ENCODE measurements at places on chromosomes 5 and 9. TPM values are rescaled to one million over a fixed set of nuclear protein-coding genes. Genes with fewer than 3 reads are reported as not detected.

The DDX4 gene
- 0.29 TPM for polyA plus RNA-seq

The DIMT1 gene
- polyA plus RNA-seq: 23.9 TPM

The DIPK1B gene
- 16.5 TPM for polyA plus RNA-seq

The ABCA2 gene
- polyA plus RNA-seq: 28.9 TPM

The TUT7 gene
- 16.2 TPM for polyA plus RNA-seq

The PCDHB4 gene
- polyA plus RNA-seq: 2.6 TPM

The BTNL9 gene
- polyA plus RNA-seq: 6.2 TPM

The RGS3 gene
- 39.3 TPM for polyA plus RNA-seq

The ESM1 gene
- not detected for polyA plus RNA-seq

The GFRA3 gene
- 3.1 TPM for polyA plus RNA-seq

Measured in muscle of arm (tissue), 14 donors.